NCI-H1417 (cell line): ENCODE measurements at places on chromosomes 11 and 22.

DNA sequence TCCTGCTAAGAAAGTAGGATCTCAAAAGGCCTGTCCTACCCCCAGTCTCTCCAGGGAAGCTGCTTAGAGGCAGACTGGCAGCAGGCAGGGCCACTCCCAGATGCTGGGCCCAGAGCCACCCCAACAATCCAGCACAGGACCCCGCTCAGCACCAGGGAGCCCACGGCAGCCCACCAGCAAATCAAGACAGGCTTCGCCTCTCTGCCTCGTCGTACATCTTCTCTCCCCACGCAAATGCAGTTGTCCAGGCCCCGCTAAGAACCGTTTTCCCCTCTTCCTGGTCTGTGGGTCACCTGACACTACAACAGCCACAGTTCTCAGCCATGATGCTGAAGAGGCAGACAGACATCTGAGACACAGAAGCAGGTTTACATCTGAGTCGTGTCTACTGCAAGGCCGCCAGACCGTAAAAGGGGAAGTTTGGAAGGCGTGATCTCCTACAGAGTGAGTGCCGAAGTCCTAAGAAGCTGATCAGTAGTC is 51.1 kb downstream of the IGSF9B start:
- DNase-seq = no peak

DNA sequence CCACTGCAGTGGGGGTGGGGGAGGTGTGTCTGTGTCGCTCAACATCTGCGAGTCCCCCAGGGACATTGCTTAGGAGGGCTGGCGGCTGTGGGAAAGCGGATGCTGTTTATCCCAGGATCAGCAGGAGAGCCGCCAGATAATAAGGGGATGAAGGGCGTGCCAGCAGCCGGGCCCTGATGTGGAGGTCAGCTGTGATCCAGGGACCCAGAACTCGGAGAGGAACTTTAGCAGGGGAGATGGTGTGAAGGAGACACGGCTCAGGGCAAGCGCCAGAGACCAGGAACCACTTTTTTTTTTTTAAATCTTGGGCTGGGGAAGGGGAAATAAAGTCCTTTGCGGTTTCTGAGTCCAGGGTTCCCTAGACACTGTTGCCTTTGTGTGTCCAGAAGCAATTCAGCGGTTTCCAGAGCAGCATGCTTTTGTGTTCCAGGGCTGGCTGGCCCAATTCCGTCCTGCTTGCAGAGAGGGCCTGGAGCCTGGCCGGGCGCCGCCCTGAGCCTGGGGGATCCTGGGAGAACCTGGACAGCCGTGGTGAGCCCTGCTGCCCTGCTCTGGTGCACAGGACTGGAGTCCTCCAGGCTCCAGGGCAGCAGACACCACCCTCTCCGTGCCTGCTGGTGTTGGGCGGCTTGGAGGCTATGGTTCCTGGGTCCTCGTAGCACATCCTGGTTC is at the start of gene GRAMD4:
TSS of gene GRAMD4 (plus strand) at position 557 of the 672 bp plus-strand sequence. CDS start 6,414 bp downstream, outside the sequence.
- DNase-seq = no peak

GRCh38 chr11:62546244-62546928 is at the start of gene AHNAK:
TSS of gene AHNAK (minus strand) at chr11:62546806. CDS start at chr11:62536098, 10,708 bp downstream.
- no peak for DNase-seq

GRCh38 chr11:128575961-128576350 is 11.4 kb downstream of the ETS1 start:
- peak; percentile 29 for DNase-seq

- DNase-seq = no peak
These were observed 174.7 kb downstream of the RRAS2 start for GRCh38 chr11:14184028-14184940.

GRCh38 chr22:21074102-21074715 is 28.5 kb downstream of the LRRC74B start:
- DNase-seq = no peak

DNA sequence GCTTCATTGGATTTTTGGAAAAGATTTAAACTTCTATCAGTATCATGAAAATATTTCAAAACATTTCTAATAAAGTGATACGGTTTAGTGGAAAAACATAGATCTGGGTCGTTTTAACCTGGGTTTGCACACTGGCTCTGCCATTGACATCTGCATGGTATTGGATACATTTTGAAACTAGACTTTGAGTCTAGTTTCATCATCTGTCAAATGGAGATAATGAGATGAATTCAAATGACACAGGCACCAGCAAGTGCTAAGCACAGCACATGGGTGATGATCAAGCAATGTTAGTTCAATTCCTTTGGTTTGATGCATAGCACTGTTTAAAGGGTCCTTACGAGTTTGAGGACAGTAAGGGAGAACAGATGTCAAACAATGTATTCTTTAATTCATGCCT is 819.0 kb upstream of the CCDC90B start:
- no peak for DNase-seq

GRCh38 chr11:87463486-87464102 is 425.9 kb downstream of the TMEM135 start:
- DNase-seq = peak; percentile 57

DNA sequence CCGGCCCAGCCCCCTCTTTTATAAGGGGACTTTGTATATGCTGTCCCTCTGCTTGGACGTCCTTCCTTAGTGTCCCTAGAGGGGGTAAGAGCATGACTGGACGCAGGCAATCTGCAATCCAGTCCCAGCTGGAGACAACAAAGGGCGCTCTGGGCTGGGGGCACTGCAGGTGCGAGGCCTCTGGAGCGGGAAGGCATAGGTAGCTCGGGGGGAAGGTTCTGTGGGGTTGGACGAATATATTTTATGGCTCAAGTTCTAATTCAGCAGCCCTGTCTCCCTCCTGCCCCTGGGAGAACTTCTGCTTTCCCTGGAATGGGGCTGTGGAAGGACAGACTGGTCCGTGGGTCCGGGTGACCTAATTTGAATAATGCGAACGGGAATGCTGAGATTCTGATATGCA is 40.0 kb downstream of the KCNJ4 start:
- no peak for DNase-seq

GRCh38 chr11:47466201-47466600 is 17.3 kb upstream of the RAPSN start:
- no peak for DNase-seq

DNA sequence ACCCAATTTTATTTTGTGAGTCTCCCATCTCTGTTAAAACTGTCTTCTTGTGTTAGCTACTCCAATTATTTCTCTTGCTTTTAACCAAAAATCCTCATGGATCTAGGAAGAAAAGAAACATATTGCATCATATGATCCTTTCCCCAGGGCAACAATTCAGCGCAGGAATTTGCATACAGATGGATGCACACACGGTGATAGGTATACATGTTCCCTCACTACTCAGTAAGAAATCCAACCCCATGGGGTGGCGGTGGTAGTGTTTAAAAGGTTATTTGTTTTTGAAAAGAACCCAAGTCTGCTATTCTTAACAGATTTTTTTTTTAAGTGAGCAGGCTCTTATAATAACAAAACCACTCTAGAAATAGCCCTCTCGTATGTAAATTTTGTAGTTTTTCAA is 4.2 kb upstream of the SYN3 start:
- DNase-seq = peak; percentile 27

GRCh38 chr22:19181786-19182471 is 3.4 kb upstream of the SLC25A1 start:
- no peak for DNase-seq

GRCh38 chr22:38291201-38291777 is 18.5 kb upstream of the TMEM184B start:
- peak; percentile 55 for DNase-seq

DNA sequence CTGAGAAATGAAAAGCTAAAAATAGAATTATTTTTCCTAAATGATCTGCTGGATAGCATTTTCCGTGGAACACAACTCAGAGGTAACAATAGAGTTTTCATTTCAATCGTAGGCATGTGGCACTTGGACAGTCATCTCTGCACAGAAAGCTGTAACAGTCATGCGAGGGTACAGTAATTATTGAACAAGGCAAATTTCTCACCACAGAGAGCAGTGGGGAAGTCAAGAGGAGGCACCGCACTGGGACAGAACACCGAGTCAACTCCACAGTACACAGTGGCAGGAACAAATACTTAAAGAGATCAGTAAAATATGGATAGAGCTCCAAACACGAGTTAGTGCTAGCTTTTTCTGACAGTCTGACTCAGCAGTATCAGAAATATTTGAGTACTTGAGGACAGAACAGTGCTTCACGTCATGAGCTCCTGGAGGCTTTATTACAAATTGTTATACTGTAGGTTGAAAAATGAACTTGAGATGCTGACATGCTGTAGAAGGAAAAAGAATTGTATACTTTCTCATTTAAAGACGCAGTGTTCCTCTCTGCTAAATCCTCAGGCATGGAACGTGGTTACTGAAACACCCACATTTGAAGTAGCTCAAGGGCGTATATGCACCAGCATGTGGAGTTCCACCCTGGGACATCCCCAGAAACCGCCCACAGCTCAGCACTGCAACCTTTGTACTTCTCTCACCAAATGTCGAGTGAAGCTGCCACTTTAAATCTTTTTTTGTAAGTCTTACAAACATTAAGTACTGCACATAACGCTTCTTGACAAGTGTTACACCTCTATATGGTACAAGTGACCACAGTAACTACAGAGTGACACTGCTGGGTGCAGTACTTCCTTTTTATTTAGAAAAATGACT is 27.4 kb upstream of the YPEL1 start:
- DNase-seq = peak; percentile 12
